ENCODE measurements at places on chromosomes 2 and 18. TPM values are rescaled to one million over a fixed set of nuclear protein-coding genes. Genes with fewer than 3 reads are reported as not detected.
A peak's percentile ranks its signal among the peaks of the same experiment; 100 is the strongest.

DNA sequence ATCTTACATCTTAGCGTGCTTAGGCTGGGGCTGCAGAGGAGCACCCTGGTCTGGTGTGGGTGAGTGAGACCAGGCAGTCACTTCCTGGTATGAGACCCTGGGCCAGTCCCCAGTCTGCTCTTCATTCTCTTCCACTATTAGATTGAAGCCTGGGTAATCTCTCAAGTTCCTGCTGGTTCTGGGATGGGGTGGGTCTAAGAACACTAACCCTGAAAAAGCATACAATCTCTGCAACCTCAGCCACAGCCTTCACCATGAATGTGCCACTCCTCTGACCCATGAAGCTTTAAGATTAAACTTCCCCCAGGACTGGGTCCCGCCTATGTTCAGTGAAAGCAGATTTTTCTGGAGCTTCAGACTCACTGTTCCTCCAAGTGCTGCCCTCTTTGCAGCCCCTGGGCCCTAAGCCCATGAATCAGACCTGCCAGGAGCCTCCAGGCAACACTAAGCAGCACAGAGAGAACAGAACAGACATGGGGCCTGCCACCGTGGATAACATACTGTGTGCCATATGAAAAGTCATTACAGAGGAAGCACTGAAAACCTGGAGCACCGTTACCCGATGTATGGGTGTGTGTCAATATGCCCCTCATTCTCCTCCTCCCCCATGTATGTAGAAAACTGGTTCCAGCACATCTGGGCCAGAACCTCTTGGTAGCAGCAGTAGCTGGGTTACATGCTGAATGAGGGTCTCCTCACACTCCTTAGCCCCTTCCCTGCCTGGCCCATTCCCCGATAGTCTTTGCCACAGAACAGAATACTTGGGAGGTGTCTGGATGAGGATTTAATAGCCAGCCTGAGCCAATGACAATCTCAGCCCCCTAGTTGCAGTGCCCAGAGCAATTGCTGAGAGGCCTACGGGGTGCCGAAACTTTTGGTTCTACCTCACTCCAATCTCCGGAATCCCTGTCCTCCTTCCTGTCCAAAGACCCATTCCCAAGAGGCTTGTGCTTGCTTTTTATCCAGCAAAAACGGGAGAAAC, 2.7 kb upstream of the SIX2 start:
- DNase-seq, result no peak

DNA sequence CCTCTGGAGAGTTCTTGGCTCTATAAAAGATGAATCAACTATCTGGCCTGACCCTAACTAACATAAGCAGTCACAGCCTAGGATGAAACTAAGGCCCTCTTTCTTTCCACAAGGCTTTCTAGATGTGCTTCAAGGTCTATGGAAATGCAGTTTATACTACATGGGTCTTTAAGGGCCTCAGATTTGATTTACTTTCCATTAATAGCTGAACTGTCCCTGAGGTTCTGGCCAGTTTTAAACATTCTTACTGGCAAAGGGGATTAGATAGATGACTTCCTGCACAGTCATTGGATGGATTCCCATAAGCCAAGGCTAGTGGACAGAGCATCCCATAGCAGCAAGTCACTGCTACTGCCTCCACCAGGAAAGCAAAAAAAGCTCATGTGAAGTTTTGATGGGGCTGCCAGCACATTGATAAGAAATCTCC, 38.1 kb upstream of the LCLAT1 start:
- DNase-seq, result no peak

ZSWIM2 gene
- not detected for total RNA-seq

DNA sequence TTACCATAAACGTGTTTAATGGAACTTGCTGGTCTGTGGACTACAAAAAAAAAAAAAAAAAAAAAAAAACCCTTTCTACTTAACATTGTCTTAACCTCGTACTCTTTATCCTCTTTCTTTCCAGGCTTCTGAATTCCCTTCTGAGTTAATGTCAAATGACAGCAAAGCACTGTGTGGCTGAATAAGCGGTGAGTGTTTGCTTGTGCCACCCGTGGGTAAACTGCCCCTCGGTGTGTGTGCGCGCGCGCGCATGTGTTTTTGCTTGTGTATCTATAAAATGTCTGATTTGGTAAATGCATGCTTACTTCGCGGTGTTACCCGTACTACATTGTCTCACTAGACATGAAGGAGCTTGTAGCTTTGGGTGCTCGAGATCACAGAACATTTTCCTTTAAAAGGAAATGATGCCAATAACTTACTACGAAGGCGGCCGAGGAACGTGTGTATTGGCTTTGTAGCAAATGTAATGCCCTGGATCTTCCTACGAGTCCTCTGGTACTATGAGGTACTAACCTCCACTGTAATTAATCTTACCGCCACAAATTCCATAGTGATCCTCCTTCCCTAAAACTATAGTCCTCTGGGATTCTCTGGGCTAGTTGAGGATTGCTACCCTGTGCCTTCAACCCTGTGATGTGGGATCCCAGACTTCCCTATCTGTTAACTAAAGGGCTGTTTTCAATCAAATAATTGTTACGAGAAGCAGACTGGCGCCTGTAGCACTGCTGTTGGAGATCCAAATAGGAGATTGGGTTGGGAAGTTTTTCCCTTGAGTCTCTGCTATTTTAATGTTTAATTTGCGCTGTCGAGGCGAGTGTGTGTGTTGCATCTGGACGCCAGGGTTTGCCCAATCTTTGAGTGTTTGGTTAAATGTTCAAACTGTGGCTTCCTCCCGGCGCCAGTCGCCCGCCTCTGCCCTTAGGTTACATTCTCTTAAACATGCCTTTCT, 1.1 kb downstream of the ID2 start:
- DNase-seq, result peak; percentile 72

TMEM178A gene
- total RNA-seq, result 1.5 TPM

DNA sequence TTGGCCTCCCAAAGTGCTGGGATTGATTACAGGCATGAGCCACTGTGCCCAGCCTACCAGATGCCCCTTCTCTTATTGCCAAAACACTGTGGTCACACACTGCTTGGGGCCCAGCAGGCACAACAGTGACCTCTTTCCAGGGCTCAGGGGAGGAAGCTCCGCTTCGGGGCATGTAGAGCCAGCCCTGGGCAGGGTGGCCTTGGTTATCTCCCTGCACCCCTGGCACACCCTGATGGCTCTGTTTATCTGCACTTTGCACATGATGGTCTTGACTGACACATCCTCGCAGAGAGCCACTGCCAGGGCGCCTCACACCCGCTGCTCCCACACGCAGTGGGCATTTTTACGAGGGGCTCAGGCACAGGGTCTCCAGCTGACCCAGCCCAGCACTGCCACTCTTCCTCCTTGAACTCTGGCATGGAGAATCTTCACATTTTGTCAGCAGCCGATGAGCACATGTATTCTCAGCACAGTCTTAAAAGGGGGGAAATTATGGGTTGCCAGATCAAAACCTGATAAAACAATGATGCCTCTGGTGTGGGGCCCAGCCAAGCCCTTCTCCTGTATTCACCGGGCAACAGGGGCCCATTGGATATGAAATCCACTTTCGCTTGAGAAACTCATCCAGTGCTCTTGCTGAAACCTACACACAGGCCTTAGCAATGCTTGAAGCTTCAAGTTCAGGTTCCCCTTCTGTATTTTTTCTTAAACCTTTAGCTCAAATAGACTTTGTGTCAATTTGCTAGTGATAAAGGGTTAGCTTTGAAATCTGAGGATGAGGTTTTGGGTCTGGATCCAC, 5.9 kb downstream of the GYPC start:
- no peak for DNase-seq

GRCh38 chr2:15863089-15863488, 77.3 kb upstream of the MYCN start:
- DNase-seq, result no peak

- DNase-seq, result peak; percentile 66
Observed at GRCh38 chr2:42859006-42859552, 66.7 kb upstream of the HAAO start.

MATN3 gene
- 3.7 TPM for total RNA-seq

GRCh38 chr2:158024288-158024898, 77.3 kb upstream of the UPP2 start:
- DNase-seq, result no peak

GRCh38 chr18:48459465-48459864, 50.3 kb upstream of the ZBTB7C start:
- no peak for DNase-seq

DNA sequence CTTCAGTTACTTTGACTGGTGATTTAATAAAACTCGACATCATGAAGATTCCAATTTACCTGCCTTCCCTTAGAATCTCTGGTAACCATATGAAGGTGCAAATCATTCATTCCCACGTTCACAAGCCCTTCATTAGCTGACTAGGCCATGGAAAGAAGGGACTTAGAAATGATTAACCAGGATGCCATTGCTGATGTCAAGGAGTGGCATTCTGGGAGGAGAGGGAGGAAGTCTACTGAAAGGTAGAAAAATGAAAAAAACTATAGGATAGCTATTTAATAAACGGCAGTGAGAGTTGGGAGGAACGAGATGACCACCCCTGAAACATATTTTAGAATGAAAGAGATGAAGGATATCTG, 1.4 kb downstream of the ATIC start:
- no peak for DNase-seq

NEU4 gene
- 0.24 TPM for total RNA-seq

- no peak for DNase-seq
Observed at GRCh38 chr18:10559553-10560451, 34.0 kb downstream of the NAPG start.

RAD51AP2 gene
- not detected for total RNA-seq

GRCh38 chr18:64276311-64277090, 127.6 kb upstream of the LINC00305 start:
- no peak for DNase-seq

DNA sequence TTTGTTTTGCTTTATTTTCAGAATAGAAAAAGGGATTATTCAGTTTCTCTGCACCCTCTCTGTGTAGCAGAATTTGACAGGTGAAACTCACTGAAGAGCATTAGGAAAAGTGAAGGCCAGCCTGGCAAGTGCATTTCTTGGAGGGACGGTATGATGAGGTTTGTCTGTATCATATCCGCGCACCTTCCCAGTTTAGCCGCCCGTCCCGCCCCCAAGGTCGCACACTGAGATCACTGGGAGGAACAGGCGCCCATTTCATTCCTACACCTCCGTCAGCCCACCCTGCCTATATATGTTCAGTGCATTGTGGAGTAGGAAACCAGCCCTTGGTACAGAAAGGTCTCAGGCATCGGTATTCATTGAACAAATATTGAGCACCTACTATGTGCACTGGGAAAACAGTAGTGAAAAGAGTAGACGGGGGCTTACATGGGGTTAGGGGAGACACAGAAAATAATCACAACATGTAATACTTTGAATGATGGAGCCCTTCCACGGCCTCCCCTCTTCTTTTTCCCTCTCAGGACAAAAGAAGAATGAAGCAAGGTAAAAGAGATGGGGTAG, 678 bp upstream of the FECH start:
- no peak for DNase-seq

INO80B gene
- total RNA-seq, result 23.8 TPM

DNA sequence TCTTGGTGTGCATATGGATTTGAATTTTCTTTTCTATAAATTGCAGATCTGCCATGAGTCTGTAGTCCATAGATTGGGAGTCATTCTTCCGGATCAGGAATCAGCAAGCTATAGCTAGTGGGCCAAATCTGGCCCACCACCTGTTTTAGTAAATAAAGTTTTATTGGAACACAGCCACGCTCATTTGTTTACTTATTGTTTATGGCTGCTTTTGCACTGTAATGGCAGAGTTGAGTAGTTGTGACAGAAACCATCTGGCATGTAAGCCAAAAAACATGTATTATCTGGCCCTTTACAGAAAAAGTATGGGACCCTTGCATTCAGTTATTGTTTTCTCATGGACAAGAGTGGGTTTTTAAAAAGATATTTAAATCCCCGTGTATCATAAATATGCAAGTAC, 191.2 kb downstream of the LRRTM1 start:
- peak; percentile 10 for DNase-seq

GRCh38 chr2:160534996-160535395, 41.4 kb upstream of the RBMS1 start:
- DNase-seq, result no peak
